Heart right ventricle (tissue), 16 donors: ENCODE measurements at places on chromosomes 5 and 9. TPM values are rescaled to one million over a fixed set of nuclear protein-coding genes. Genes with fewer than 3 reads are reported as not detected.

Gene TMEM252
- polyA plus RNA-seq, result 0.03 TPM

Gene SPINK7
- polyA plus RNA-seq, result not detected

Gene MEIKIN
- 0.09 TPM for polyA plus RNA-seq

DNA sequence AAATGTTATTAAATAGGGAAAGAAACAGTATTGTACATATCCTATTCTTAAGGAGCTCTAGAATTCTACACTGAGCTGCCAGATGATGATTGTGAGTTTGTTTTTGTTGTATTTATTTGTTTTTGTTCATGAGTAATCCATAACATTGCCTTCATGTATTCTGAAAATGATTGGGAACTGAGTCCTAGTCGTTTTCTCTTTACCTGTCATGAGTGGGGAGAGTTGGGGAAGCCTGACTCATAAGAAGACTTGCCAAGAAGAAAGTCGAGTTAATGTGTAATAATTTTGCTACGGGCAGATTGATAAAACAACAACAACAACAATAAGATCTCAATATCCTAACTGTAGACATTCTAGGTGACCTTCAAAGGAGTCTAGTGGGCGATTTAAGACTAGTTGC lies 103.8 kb downstream of the ANKRD55 start:
- DNase-seq, result no peak

DNA sequence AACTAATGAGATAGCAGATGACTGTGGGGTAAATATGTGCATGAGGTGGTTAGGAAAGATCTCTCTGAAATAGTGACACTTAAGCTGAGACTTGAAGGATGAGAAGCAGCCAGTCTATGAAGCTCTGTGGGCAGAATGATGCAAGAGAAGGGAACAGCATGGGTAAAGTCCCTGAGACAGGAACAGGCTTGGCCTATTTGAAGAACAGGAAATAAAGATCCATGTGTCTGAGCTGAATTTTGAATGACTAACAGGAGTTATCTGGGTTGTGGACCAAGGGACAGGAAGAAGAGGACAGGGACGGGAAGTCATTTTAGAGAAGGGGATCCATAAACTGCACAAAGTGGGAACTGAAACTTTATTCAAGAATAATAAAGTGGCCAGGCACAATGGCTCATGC lies 25.6 kb upstream of the HMGCS1 start:
- DNase-seq, result no peak

DNA sequence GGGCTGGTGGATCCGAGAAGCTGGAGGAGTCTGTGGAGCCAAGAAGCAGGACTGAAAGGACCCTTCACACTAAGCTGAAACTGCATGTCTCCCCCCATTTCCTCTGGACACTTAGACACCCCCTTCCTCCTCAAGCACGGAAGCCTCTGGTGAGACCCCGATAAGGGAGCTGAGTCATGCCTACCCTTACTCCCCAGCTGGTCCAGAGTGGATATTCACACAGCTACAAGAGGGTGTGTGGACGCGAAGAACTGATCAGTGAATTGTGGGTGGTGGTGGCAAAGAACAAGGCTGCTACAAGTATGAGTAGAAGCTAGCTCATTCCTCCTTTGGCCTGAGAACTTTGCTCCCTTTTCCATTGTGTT lies 4.3 kb downstream of the TLN1 start:
- DNase-seq, result no peak

GRCh38 chr9:37620396-37620795 lies 28.0 kb upstream of the TOMM5 start:
- DNase-seq, result no peak

GRCh38 chr5:16453609-16454008 lies 12.0 kb downstream of the ZNF622 start:
- no peak for DNase-seq
